Lung (tissue), 17 donors: ENCODE measurements at places on chromosomes 1 and 21. TPM values are rescaled to one million over a fixed set of nuclear protein-coding genes. Genes with fewer than 3 reads are reported as not detected.

Gene DNAJC6
- 5.0 TPM for total RNA-seq

Gene FLG
- not detected for total RNA-seq

Gene FAM78B
- total RNA-seq = 0.57 TPM

Gene SPATA21
- total RNA-seq = not detected

Gene PRXL2B
- 39.8 TPM for total RNA-seq

Gene KCNK1
- total RNA-seq = 12.1 TPM

Gene ZNF695
- 0.61 TPM for total RNA-seq

Gene GBP5
- 2.9 TPM for total RNA-seq

Gene FAM3B
- total RNA-seq = 18.1 TPM

Gene CD84
- total RNA-seq = 10.8 TPM

Gene F3
- 107 TPM for total RNA-seq

Gene HSF2BP
- 0.71 TPM for total RNA-seq

Gene TTC22
- 6.6 TPM for total RNA-seq

Gene RXRG
- total RNA-seq = 3.0 TPM

Gene RPTN
- total RNA-seq = not detected

Gene C4BPB
- 6.5 TPM for total RNA-seq

Gene PLEKHG5
- total RNA-seq = 11.2 TPM

Gene OR2G6
- total RNA-seq = not detected

Gene DCDC2B
- 7.2 TPM for total RNA-seq

Gene SH3BGR
- total RNA-seq = not detected

Gene TLR5
- total RNA-seq = 21.2 TPM

Gene OR2T11
- not detected for total RNA-seq

Gene CORT
- total RNA-seq = not detected

Gene AK5
- 3.0 TPM for total RNA-seq

Gene CYP4B1
- 164 TPM for total RNA-seq

Gene HSPA6
- total RNA-seq = 42.5 TPM

Gene GON4L
- 46.1 TPM for total RNA-seq

Gene BEST4
- 1.4 TPM for total RNA-seq

Gene RPS6KA1
- 100 TPM for total RNA-seq

Gene NIBAN1
- 38.5 TPM for total RNA-seq

Gene FAM151A
- not detected for total RNA-seq

Gene NTRK1
- total RNA-seq = not detected

Gene TMEM240
- 2.3 TPM for total RNA-seq

Gene CXADR
- 25.2 TPM for total RNA-seq

Gene DTL
- 27.8 TPM for total RNA-seq

Gene DENND2D
- 39.3 TPM for total RNA-seq

Gene PPIAL4G
- 0.12 TPM for total RNA-seq

Gene TEX38
- not detected for total RNA-seq

Gene COL6A2
- total RNA-seq = 466 TPM

Gene TDRD5
- 0.18 TPM for total RNA-seq

Gene LAMC2
- total RNA-seq = 31.1 TPM

Gene PLA2G2F
- total RNA-seq = not detected

Gene HORMAD1
- 1.2 TPM for total RNA-seq

Gene CFAP74
- total RNA-seq = 20.8 TPM

Gene RHD
- 2.2 TPM for total RNA-seq

Gene WNT9A
- 8.6 TPM for total RNA-seq

Gene BACH1
- 106 TPM for total RNA-seq

Gene CTSE
- total RNA-seq = 14.6 TPM

Gene CYYR1
- total RNA-seq = 38.3 TPM

Gene CLDN8
- 3.1 TPM for total RNA-seq

Gene TMEM269
- 0.09 TPM for total RNA-seq

Gene GIPC2
- total RNA-seq = 2.5 TPM

Gene GPR37L1
- not detected for total RNA-seq

Gene PCP4L1
- 3.6 TPM for total RNA-seq
